Pulmonary artery endothelial cell (primary cell): ENCODE measurements at places on chromosomes 13 and 19. TPM values are rescaled to one million over a fixed set of nuclear protein-coding genes. Genes with fewer than 3 reads are reported as not detected.

PABPC3 gene
- total RNA-seq: 0.07 and 0.11 TPM in 2 replicates

KLK6 gene
- total RNA-seq: not detected in 2 replicates

DNA sequence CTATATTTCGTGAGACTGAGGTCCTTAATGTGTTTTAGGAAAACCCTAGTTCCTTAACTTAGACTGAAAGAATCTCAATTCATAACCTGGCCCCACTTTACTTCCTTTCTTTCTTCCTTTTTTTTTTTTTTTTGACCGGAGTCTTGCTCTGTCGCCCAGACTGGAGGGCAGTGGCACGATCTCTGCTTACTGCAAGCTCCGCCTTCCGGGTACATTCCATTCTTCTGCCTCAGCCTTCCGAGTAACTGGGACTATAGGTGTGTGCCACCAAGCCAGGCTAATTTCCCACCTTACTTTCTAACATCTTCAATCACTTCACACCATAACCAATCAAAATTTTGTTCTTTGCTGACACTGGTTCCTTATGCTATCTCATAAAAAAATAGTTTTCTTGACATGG, 2097.0 kb downstream of the PCDH9 start:
- DNase-seq: no peak

GRCh38 chr19:41565379-41565720, 10.6 kb upstream of the CEACAM21 start:
- DNase-seq: no peak

- no peak for DNase-seq
These were observed 33.6 kb downstream of the ZNF701 start for GRCh38 chr19:52603558-52604207.
